NCI-H1694 (cell line): ENCODE measurements at places on chromosomes 4 and X.

DNA sequence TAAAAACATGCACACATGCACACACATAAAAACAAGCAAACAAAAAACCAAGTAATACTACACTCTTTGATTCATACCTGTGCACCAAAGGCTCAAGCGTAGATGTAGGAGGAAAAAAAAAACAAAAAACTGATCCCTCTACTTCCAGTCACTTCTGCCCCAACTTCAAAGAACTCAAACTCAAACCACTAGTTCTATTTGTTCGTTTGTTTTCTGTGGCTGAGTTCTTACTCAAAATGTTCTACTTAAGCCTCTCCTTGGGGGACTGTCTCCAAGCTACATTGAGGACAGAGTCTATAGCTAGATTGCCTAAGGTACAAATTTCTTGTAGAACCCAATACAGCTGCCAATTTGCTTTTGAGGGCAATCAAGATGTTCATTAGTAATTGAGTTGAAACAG, 171.0 kb upstream of the ATOH1 start:
- no peak for DNase-seq

- DNase-seq = no peak
Observed at GRCh38 chrX:104334971-104335370, 80.2 kb upstream of the ESX1 start.

- peak; percentile 86 for DNase-seq
Observed at GRCh38 chr4:24584211-24584850, at the start of gene DHX15. DHX15 (minus strand) TSS chr4:24584554; CDS start chr4:24584393, 161 bp downstream.

DNA sequence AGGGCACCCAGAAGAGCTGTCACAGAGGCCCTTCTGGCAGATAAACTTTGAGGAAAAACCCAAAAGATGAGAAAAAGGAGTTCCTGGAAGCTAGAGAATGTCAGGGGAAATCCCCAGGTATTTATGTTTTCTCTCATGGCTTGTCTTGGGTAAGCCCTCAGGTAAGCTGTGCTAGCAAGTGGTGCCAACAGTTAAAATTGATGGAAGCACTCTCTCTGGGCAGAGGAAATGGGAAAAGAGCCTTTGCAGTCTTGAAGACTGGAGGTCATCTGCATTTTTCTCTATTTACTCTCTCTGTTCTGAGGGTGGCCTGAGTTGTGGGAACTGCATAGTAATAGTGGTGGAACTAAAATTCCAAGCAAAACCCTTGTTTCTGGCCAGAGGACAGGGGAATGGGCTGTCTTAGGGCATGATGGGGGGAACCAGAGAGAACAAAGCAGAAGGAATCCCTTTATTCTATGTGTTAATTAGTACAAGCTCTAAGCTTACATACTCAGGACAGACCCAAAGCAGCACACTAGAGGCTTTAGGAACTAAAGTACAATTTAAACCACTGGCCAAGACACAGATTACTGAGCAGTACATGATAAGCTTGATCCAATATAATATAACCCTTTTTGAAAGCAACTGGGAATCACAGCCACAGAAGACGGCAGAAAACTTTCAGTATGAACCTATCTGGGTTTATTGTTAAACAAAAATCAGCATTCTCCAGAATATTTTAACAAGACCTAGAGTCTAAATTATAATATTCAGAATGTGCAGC, 53.3 kb upstream of the SLC10A4 start:
- no peak for DNase-seq

DNA sequence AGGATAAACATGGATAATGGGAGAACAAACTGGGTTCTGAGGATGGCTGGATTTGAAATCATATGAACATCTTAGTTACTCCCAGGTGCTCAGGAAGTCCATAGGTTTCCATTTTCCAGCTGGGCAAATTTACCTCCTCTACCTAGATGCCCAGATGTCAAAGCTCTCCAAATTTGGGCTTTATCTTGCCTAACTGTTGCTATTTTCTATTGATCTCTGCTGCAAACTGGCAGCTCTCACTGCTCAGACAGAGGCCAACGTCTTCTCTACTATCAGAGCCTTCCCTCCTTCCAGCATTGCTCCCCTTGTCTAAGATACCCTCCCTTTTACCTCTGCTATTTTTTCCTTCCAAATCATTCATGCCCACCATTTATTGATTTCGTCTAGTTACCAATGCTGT, 62.1 kb downstream of the LDB2 start:
- DNase-seq = no peak

DNA sequence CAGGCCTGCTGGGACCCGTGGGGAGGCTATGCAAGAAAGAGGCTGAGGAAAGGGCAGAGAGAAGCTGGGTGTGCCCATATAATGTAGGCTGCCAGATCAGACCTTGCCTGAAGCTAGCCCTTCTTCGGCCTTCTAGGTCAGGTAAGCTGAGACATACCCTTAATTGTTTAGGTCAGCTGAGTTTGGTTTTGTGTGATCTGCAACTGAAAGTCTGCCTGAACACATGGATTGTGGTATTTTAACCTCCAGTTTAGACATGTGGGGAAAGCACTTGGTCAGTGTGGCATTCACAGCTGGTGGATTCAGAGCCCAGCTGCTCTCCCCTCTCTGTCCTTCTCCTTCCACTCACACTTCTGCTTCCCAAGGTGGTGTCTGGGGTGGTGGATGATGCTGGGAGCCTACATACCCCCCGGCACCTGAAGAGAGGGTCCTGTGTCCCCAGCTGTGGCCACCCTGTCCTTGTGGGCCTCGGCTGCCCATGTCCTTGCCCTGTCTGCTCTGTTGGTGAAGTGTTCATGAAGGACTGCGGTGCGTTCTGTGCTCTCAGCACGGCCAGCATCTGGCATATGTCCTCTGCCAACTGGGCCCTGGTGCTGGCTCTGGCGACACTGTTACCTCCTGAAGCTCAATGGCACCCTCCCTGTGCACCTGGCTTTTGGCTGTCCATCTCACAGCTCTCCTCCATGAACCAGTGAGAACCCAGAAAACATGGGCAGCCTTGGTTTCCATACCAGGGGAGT, 82.1 kb downstream of the NAT8L start:
- DNase-seq = no peak

DNA sequence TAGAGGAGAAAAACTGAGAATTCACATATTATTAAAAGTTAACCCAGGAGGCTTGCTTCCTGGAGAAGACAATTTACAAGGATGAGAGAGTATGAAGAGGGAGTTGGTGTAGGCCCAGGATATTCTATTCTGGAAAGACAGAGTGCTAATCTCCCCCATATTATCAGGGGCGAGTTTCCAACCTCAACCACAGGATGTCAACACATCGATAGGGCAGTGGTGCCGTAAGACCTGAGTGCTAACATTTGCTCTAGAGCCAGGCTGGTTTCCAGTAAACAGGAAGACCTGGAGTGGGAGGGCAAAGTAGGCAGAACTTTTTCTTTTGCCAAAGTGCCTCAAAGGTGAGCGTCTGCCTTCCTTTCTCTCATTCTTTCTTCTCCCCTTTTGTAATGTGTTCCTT, 2.8 kb upstream of the AWAT1 start:
- DNase-seq = no peak

DNA sequence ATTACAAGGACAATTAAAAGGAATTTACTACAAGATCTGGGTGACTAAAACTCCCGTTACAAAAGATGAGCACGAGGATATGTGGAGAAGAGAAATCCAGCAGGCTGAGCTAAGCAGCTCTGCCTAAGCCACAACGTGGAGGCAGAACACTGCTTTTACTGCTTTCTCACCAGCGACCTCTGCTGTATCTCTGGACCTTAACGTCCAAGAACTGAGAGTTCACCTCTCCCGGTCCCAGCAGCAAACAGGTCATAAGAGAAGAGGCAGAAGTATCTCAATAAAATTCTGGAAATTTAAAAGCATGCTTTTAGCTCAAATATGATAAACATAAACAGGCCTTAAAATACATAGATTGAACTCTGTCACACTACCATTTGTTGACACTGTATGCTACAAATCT, 81.0 kb downstream of the ADGRA3 start:
- DNase-seq = no peak

- no peak for DNase-seq
Observed at GRCh38 chr4:38223782-38224236, 263.6 kb downstream of the PTTG2 start.

GRCh38 chrX:114841051-114841450, 176.4 kb downstream of the IL13RA2 start:
- no peak for DNase-seq

DNA sequence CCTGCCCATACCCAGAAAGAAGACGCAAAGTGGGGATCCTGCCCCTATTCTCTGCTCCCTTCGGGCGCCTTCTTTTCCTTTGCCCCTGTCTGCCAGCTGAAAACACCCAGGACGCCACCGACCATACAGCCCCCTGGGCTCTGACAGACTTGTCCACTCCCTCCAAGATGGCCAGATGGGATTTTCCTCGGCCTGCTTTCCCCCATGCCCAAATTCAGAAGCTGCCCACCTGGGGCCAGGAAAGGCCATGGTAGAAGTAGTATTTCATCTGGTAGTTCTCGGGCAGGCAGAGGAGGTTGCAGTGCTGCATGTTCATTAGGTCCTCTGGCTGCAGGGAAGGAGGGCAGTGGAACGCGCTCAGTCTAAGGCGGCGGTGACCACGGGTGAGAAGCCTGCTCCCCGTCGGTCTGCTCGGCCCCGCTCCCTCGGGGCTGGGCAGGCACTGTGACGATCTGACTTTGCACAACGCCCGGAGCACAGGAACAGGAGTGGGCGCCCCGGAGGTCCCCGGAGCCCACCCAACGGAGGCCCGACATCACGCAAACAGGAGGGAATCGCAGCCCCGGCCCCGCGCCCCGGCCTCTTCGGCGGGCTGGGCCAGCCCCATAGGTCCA, 582 bp downstream of the NAA10 start:
- DNase-seq = no peak

DNA sequence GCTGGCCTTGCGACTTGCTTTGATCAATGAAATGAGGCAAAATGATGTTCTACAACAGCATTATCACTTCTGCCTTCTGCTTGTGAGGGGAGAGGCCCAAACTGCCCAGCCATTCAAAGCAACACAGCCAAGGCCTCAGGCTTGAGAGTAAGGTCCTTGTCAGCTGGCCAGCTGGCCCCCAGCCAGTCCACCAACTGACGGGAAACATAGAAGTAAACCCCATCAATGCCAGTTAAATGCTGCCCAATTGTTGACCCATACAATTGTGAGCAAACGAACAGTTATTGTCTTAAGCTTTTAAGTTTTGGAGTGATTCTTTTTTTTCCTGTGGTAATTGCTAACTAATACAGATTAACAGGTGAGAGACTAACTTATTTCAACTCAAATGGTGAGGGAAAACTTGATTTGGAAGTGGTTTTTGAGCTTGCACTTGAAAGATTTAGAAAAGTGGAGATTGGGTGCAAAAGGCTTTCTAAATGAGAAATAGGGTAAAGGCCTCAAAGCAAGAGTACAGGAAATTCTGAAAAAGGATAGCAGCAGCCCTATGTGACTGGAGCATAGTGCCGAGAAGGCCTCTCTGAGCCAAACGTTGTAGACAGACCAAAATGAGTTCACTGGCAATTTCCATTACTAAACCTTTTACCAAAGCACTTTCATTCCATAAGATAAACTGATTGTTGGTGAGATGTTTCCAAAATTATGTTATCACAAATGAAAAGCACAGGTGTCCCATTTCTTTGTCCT, 66.9 kb downstream of the ARHGEF38 start:
- no peak for DNase-seq

- no peak for DNase-seq
Observed at GRCh38 chr4:130563185-130563888, 1467.4 kb downstream of the C4orf33 start.

DNA sequence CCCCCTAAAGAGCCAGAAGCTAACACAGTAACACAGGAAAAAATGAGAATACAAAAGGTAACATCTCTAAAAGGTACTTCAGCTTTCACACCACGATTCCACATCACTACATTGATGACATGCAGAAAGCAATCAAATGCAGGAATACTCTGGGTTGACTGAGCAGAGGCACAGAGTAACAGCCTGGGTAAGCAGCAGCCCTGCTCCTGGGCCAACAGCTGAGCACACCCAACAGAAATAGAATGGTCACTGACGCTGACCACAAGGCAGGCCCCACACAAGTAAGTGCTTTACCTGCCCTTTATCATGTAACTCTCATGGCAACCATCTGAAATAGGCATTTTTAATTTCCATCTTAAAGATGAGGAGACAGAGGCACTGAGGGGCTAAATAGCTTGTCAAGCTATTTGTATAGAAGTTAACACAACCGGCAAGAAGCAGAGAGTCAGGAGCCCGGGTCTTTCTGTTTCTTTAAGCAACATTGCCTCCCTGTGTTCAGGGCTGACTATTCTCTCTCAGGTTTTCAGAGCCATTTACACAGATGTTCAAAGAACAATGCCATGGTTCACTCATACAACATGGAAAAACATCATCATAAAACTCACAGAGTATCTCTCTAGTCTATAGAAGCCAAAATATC, 168.9 kb downstream of the ZNF674 start:
- DNase-seq = no peak

DNA sequence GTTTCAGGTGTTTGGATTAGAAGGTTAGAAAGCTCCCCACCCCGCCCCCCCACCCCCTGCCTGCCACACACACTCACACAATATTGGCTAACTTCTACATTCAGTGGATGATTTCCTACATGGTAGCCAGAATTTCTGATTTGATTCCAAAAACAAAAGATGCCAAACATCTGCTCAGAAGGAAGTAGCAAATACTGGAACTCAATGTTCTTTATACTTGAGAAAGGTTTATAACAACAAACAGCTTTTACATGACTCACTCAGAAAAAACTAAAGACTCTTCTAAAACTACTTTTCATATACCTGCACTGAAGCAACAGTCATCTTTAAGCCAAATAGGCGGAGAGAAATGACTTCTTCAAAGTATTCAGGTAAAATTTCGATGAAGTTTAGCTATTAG, 750.5 kb upstream of the POU3F4 start:
- DNase-seq = no peak

GRCh38 chr4:185895351-185895750, 83.4 kb upstream of the SORBS2 start:
- DNase-seq = no peak

DNA sequence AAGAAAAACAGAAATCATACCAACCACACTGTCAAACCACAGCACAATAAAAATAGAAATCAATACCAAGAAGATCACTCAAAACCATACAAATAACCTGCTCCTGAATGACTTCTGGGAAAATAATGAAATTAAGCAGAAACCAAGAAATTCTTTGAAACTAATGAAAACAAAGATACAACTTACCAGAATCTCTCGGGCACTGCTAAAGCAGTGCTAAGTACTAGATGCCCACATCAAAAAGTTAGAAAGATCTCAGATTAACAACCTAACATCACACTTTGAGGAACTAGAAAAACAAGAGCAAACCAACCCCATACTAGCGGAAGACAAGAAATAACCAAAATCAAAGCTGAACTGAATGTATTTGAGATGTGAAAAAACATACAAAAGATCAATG, 33.2 kb downstream of the AWAT2 start:
- no peak for DNase-seq

DNA sequence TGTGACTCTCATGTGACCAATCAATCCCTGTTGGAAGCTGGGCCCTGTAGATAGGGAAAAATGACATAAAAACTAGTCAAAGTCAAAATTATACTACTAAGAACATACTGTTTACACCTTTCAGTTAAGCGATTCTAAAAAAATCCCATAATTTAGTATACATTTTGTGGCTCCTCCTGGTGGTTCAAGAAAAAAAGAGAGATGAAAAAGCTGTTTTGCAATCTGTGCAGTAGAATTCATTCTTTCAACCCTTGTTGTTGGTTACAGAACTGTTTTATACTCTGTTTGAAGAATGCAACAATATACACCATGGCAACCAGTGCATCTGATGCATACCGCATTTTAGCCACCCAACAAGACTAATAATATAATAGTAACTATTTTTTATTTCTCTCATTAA, 66.8 kb upstream of the ANK2 start:
- no peak for DNase-seq
